ENCODE measurements at places on chromosomes 2 and 18.

- DNase-seq = no peak
These were observed 48.8 kb upstream of the ZDBF2 start for GRCh38 chr2:206225435-206226232.

DNA sequence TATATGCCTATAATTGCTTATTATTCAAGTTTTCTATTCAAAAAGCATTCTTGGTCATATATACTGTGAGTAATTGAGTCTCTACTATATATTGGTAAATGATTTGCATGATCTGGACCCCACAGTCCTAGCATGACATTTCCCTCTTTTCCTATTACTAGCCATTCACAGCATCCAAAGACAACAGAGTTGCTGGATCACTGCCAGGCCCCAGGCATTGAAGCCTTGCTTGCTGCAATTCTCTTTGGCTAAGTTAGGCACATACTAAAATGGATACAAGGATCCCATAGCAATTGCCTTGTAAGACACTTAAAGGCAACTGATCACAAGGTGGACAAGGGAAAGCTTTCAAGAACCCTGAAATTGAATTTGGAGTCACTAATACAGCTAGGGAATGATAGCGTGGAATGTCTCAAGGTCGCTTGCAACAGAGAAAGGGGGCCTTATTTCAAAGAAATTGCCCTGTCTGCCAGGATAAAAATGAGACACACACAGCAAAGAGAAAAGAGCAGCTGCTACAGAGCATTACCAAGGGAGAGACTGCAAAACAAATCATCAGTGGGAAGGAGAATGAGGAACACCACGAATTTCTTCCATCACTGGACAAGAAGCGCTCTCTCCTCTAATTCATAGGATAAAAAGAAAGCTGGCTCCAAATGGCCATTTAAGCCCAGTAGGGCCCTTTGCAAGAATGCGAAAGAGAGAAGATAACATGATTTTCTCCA is 77.1 kb upstream of the EPHA4 start:
- DNase-seq = no peak

DNA sequence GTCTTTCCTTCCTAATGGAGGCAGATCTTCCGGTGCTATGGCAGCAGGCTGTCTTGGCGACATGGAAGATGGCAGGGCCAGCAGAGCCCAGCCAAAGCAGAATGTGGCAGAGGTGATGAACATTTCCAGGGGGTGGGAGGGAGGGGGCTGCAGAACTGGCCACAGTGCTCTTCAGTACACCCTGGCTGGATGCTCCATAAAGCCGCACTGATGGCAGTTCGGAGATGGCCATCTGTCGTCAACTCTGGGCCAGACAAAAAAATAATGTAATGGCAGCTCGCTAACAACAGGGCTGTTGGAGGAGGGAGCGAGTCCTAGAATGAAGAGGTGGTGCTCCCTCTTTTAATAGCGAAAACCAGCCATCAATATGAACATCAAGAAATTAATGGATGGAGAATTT is 271.0 kb downstream of the ZNF521 start:
- no peak for DNase-seq

DNA sequence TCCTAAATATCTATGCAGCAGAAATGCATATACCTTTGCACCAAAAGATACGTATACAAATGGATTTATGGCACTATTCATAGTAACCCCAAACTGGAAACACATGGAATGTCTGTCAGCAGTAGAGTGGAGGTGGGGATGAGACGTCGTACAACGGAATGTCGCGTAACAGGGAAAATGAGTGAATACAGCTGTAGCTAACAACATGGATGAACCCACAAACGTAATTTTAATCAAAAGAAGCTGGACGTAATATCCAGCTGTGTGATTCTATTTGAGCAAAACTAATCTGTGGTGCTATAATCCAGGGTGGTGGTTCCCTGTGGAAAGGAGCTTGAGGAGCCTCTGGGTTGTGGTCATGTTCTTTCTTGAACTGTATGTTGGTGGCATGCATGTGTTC is 89.9 kb downstream of the MTA3 start:
- no peak for DNase-seq

- peak; percentile 68 for DNase-seq
These were observed 35.0 kb upstream of the PSMD14 start for GRCh38 chr2:161273038-161273760.

DNA sequence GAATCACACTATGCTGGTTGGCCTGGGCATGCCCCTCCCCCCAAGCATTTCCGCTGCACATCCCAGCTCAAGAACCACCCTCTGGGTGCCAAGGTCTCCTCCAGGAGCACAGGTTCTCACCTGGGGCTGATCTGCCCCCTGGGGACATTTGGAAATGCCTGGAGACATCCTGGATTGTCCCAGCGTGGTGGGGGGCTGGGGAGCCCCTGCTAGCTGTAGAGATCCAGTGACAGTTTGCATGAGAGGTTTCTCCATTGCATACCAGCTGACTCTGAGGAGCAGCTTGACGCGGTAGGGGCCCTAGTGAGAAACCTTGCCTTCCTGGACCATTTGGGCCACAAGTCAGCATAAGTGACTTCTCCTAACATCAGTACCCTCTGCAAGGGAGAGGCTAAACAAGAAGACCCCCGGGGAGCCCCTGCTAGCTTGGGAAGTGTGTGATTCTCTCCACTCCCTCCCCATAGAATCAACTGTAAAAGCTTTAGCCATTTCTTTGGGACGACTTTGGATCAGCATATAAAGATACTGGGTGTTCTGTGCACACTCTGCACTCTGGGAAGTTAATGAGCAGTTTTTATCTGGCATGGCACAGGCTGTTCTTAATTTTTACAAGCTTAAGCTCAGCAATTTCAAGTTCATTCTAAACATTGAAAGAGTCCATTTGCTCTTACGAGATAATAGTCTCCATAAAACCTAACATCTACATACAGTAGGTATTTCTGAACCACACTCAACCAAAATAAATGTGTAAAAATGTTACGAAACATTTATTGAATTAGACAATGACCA is 94.1 kb downstream of the GBX2 start:
- DNase-seq = no peak

DNA sequence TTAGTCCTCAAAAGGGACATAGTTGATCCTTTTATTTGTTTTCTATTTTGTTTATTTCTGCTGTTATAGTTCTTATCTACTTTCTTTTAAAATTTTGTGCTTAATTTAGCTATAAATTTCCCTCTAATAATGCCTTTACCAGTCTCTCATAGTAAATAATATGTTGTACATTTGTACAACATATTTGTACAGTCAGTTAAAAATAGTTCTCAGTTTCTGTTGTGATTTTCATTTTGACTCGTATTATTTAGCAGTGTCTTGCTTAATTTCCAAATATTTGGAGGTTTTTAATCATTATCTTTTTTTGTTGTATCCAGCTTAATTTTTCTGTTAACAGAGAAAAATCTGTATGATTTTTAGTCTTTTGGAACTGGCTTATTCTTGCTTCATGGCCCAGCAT is 443.6 kb upstream of the TRIB2 start:
- DNase-seq = no peak

DNA sequence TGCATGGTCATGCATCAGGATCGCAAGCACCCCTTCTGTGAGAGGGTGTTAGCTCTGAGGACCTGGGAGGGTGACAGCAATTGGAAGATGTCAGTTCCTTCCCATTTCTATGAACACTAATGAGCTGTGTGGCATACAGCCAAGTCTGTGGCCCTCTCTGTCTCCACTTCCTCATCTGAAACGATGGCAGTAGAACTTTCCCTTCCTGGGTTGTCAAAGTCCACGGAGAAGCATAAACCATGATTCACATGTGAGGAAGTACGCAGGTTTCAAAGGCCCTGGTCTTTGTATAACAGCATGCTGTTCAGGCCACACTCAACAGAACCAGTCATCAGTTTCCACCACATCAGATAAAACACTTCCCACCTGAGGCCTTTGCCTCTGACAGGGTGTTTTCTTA is 167.4 kb upstream of the RAB6C start:
- DNase-seq = peak; percentile 25
